ENCODE measurements at places on chromosomes 12 and 14.

DNA sequence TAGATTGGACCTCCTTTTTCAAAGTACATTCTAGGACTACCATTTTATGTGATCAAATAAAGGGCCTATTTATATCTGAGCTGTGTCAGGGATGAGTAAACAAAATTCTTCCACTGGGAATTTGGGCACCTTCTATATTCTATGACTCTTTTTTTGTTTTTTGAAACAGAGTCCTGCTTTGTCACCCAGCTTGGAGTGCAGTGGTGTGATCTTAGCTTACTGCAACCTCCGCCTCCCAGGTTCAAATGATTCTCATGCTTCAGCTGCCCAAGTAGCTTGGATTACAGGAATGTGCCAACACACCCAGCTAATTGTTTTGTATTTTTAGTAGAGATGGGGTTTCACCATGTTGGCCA lies 64.8 kb downstream of the DRAM1 start:
- DNase-seq, result no peak

- DNase-seq, result peak; percentile 75
These were observed 178.5 kb upstream of the OR4E1 start for GRCh38 chr14:21852061-21852664.

DNA sequence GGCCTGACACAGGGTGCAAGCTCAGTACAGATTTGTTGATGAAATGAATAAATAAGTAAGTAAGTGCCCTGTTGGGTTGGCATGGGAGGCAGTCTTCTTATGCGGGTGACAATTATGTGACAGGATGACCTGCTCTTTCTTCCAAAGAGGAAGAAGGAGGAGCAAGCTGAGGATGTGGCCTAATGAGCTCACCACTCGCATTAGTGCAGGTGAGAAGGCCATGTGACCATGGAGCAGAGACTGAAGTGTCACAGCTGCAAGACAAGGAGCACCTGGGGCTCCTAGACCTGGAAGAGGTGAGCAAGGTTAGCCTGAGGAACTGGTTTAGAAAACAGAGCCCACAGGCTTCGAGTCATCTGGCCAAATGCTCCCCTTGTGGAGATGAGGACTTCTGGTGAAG lies 34.9 kb downstream of the LRTM2 start:
- no peak for DNase-seq

DNA sequence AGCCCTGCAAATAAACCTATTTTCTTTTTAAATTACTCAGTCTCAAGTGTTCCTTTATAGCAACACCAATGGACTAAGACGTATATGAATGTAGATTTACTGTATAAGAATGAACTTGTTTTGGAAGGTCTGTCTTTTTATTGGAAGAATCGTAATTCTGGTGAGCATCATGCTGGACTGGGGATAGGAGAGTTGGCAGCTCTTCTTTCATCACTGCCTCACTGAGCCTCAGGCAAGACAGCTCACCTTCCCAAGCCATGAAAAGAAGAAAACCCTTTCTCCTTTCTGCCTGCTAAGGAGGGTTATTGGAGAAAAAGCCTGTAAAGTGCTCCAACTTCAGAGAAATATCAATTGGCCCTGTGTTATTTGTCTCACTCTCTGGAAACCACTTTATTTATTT lies 9.1 kb upstream of the RNF34 start:
- no peak for DNase-seq

GRCh38 chr14:92635896-92636295 lies 112.5 kb downstream of the LGMN start:
- DNase-seq, result no peak

DNA sequence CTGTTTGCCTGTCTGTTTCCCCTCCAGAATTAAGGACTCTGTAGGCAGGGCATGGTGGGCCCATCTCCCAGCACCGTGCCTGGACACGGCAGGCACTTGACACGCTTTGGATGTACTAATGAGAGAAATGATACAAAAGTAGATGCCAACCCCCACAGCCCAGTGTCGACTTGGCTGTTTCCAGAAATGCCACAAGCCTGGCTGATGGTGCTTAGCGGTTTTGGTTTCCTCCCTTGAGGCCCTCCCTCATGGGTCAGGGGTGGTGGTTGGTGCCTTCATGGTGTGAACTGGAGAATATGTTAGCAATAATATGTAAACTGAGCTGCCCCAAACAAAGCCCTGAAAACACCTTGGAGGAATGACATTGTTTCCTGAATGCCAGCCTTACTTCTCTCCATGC lies 55.5 kb upstream of the ESRRB start:
- DNase-seq, result no peak

DNA sequence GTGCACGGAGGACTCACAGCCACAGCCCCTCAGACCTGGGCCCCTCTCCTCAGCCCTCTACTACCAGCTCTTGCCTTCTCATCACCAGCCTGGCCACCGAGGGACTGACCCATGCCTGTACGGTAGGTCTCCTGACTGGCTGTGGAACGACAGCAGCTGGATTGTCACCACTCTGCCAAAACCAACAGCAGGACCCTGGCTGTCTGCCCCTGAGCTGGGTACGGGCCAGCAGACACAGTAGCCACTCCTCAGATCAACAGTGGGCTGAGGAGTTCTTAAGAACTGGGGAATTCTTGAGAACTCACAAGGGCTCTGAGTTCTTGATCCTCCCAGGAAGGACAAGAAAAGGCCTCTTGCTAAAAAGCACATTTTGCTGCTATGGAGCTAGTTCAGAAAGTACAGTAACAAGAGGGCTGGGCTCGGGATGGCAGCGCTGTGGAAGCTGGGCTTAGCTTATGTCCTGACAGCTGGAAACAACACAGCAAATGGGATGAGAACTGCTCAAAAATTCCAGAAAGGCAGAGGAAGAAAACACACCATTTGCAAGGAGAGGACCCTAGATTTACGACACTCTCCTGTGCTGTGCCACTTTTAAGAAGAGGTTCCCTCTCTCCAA lies 176.4 kb downstream of the ANO2 start:
- DNase-seq, result no peak

- no peak for DNase-seq
These were observed 77.0 kb downstream of the STON2 start for GRCh38 chr14:81323093-81323492.

GRCh38 chr12:52914576-52915121 lies 9.8 kb upstream of the KRT8 start:
- DNase-seq, result no peak
